ENCODE measurements at places on chromosomes 6 and 20.

GRCh38 chr6:30685157-30686008 is 1.1 kb downstream of the PPP1R18 start:
- no peak for DNase-seq

DNA sequence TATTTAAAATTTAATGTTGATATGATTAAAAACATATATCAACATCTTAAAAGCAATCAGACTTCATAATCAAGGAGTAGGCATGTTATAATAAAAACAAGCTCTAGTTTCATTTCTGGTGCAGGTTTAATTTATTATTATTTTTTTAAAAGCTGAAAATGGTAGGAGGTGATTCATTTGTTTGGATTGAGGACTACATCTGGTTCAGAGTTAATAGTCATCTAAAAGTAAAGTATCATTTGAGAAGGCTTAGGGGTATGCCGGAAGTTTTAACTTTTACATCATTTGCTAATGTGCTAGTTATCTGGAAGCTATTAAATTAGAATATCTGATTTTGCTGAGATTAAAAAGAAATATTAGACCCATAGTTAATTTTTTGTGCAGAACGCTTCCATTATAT is 169.5 kb upstream of the LAMA2 start:
- DNase-seq = no peak

DNA sequence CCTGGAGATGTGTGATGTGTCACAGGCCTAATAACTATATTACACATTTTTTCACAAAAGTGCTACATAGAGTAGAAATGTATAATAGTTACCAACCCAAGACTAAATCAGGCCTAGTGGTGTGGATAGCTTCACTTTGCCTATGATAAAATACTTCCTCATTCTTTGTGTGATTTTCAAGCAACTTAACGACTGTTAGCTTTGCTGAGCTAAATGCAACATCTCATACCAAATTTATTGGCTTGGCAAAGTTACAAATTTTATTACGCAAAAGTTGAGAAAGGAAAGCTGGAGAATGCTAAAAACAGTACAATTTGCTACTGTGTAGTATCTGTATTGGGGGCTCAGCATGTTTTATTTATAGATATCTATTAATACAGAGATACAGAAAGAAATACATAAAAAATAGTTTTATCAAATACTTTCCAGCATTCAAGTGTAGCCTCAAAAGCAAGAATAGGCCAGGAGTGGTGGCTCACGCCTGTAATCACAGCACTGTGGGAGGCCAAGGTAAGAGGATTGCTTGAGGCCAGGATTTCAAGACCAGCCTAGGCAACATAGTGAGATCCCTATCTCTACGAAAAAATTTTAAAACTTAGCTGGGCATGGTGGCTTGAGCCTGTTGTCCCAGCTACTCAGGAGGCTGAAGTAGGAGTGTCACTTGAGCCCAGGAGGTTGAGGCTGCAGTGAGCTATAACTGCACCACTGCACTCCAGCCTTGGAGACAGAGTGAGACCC is 3.6 kb upstream of the EDN1 start:
- no peak for DNase-seq

DNA sequence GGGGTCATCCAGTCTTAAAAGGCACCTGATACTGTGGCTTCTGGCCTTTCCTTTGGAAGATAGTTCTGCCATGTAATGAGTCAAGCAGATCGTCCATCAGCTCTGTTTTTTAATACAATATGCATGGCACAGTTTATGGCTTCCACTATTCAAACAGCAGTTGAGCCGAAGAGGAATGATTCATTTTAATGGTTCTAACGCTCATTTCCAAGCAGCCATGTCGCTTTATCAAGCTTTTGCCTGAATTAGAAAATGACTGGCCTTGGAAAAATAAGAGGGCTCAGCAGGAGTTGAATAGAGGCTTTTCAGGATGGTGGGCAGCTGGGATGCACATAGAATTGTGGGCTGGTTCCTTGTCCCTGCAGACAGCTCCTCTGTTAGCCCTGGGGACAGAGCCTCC is 138.1 kb downstream of the SOBP start:
- DNase-seq = no peak

GRCh38 chr6:145562771-145563615 is 172.3 kb downstream of the EPM2A start:
- DNase-seq = no peak

DNA sequence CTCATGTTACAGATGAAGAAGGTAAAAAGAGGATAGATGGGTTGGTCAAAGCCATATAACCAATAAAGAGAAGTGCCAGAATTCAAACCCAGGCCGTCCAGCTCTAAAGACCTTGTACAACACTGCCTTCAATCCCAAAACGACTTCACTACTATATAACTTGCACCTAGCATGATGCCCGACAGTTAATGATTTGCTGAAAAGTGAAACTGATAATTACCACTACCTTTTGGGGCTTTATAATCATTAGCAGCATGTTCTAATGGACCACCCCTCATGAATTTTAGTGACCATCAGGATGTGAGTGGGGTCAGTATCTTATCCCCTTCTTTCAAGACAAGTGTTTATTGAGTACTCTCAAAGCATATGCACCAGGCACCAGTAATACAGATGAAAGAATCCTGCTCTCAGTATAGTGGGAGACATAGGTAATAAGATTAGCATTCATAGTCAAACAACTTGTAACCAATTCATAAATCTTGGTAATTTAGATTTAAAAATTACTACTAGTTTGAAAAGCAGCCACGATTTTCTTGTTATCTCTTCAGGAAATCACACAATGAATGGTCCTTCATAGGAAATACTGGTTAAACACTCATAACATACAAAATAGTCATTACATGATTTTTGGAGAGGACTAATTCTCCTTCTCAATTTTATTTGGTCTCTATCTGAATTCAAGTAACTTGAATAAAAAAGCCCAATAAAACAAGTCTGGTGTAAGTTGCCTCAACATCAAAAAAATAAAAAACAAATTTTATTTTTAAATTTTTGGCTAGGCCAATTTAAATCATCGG is 98.0 kb downstream of the EPB41L2 start:
- no peak for DNase-seq
